ENCODE measurements at places on chromosomes 3 and 15.

- no peak for DNase-seq
Observed at GRCh38 chr3:21585216-21585740, 165.7 kb downstream of the ZNF385D start.

GRCh38 chr3:53592862-53593261 lies 98.5 kb downstream of the CACNA1D start:
- no peak for DNase-seq

- no peak for DNase-seq
Observed at GRCh38 chr3:162512488-162512887, 1015.9 kb downstream of the OTOL1 start.

GRCh38 chr15:100114100-100114499 lies 227.7 kb downstream of the ADAMTS17 start:
- DNase-seq = no peak

GRCh38 chr15:25180606-25181292 lies 226.0 kb downstream of the SNRPN start:
- peak; percentile 6 for DNase-seq

- no peak for DNase-seq
Observed at GRCh38 chr3:152071924-152072323, 196.8 kb upstream of the MBNL1 start.

DNA sequence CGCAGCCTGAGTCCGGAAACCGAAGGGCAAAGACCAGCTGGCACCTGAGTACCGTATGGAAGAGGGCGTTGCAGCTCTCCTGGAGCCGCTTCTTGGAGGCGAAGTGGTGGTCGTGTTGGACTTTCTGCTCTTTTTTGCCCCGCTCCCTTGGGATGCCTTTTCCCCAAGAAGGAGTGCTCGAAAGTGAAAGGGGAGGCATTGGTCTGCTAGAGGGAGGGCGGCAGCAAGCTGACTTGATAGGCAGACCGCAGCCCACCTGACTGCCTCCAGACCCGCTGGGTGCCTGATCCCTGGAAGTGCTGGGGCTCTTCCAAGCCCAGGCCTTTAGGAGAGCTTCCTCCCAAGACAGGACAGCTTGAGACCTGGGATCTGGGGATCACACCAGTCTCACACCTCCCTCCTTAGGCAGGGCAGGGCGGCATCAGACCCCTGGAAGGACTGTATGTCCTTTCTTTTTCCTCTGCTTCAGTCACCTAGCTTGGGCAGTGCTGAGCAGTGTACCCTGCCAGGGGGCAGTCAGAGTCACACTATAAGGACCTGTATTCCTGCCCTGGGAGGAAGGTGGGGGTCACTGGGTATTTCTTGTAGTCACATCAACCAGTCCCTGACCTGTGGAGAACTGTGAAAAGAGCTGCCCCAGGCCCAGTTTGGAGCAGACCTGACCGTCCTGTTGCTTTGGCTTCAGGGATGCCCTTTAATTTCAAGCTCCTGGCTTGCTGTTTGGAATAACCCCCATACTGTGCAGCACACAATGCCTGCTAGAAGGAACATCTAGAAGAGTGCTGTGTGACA lies 2.1 kb downstream of the ACVR2B start:
- peak; percentile 79 for DNase-seq

- DNase-seq = no peak
Observed at GRCh38 chr15:49320351-49320750, 102.7 kb upstream of the FGF7 start.

GRCh38 chr3:100548053-100548452 lies 55.6 kb downstream of the TMEM45A start:
- DNase-seq = no peak

- DNase-seq = no peak
Observed at GRCh38 chr3:39870706-39871105, 61.3 kb downstream of the MYRIP start.

GRCh38 chr15:59203657-59204056 lies 3.0 kb upstream of the LDHAL6B start:
- DNase-seq = no peak

DNA sequence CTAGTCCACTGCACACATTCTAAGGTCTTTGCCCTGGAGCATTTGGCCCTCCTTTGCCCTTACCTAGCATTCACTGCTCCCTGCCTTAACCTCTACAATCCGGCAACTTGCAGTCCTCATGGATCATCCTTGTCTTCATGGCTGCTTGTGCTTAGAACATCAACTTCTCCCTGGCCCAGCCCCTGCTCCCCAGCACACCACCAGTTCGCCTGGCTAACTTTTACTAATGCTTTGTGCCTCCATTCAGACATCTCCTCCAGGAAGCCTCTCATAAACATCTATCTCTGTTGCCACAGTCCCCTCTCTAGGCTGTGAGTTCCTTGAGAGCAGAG lies 57.1 kb downstream of the AAGAB start:
- DNase-seq = no peak

- no peak for DNase-seq
Observed at GRCh38 chr15:32722136-32722535, 4.3 kb downstream of the GREM1 start.

- DNase-seq = peak; percentile 42
Observed at GRCh38 chr3:126135406-126136076, 44.8 kb downstream of the ALDH1L1 start.

- DNase-seq = no peak
Observed at GRCh38 chr15:92294759-92295158, 98.9 kb upstream of the ST8SIA2 start.

GRCh38 chr15:63490345-63491034 lies 13.9 kb upstream of the USP3 start:
- no peak for DNase-seq

- no peak for DNase-seq
Observed at GRCh38 chr3:169196789-169197188, 466.7 kb downstream of the MECOM start.

DNA sequence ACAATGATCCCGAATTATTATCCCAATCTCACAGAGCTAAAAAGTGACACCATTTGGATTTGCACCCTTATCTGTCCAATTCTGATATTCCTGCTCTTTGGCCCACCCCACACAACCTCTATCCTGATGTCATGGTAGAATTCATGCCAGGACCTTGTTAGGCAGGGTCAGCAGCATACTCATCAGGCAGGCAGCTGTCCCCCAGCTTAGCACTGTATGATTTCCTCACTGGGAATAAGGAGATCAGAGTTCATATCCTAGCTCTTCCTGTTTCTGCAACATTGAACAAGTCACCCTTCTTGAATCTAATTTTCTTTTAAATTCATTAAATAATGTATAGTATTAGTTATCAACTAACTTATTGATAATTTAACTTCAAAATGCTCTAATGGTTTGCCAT lies 12.0 kb upstream of the C3orf80 start:
- no peak for DNase-seq

- no peak for DNase-seq
Observed at GRCh38 chr3:5059782-5060181, 62.3 kb upstream of the ARL8B start.

GRCh38 chr15:42359249-42359648 lies at the start of gene CAPN3:
Gene CAPN3 (plus strand): TSS chr15:42359501. CDS start chr15:42359806, 305 bp downstream.
- DNase-seq = no peak

- no peak for DNase-seq
Observed at GRCh38 chr15:57506422-57506821, 85.3 kb upstream of the MYZAP start.

Measured in adrenal gland (tissue), 19 donors.